ENCODE measurements at places on chromosomes 6 and 20.

GRCh38 chr20:56542489-56543030 is 9.5 kb downstream of the FAM209B start:
- DNase-seq = no peak

DNA sequence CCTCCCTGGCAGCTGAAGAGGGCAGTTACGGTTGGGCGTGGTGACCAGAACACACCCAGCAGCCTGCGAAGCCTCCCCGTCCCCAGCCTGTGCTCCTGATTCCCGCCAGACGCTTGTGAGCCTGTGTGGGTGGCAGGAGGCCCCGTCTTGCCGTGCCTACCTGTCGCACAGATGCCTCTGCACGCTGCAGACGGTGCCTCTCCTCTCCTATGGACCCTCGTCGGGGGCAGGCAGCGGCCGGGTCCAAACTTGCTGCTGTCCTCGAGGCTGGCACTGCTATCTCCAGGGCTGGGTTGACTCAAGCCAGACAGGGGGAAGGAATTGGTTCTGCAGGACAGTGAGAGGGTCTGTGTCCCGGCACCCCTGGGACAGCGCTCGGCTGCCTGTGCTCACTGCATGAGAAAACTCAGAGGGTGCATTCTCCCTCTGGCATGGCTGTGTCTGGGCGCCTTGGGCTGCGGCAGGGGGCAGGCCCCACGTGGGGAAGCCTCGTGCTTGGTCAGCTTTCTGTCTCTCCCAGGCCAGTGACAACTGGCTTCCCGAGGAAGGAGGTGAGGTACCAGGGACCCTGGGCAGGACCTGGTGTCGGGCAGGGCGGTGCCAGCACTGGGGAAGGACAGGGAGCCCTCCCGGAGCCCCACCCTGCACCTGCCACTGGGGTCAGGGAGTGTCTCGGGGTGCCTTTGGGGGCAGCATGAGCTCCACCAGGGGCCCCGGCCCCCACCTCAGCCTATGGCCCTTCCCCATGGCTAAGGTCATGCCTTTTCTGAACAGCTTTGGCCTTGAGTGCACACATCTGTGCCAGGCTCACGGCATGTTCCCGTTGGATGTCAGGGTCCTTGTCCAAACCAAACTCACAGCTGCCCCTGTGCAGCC is 127.5 kb downstream of the TAF4 start:
- DNase-seq = no peak

- DNase-seq = no peak
Observed at GRCh38 chr20:57677584-57677982, 32.2 kb downstream of the PMEPA1 start.

DNA sequence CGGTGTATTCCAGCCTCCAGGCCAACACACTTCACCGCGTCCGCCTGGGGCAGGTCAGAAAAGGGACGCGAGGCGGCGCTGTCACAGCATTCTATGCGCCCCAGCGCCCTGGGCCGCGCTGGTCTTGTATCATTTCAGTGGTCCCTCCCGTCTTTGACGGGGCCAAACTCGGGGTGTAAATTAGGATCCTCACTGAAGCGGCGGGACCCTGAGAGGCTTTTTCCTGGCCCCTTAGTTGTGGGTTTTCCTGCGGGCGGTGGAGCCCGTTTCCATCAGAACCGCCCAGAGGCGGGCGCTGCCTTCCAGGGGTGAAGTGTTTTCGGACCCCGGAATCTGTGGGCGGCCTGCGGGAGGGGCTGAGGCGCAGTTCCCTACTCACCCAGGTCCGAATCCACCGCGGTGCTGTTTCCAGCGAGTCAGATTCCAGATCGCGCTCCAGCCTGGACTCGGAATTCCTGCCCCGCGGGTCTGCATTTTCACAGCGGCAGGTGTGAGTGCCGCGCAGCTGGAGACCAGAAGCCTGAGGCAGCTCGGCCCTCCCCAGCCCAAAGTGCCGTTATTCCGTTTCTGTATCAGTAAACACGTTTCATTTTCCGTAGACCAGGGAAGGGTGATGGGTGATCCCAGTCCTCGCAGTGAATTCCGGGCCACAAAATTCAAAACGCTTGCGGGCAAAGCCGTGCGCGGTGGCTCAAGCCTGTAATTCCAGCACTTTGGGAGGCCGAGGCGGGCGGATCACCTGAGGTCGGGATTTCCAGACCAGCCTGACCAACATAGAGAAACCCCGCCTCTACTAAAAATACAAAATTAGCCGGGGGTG is 3.9 kb upstream of the MICB start:
- peak; percentile 78 for DNase-seq

Data from right kidney (tissue), 9 donors.